Hepatocyte (in vitro differentiated cells): ENCODE measurements at places on chromosomes 1 and 21.

GRCh38 chr1:179743679-179744400 lies 749 bp downstream of the FAM163A start:
- peaks cover 93% of the 10 kb centered on the region for H3K27me3 ChIP-seq
- H3K4me3 ChIP-seq: peak overlapping the region; percentile 49
- H3K27ac ChIP-seq: no peak overlapping the region
- H3K4me1 ChIP-seq: peaks cover 12% of the 10 kb centered on the region
- DNase-seq: peak; percentile 30

- no peaks in the 10 kb centered on the region for H3K27me3 ChIP-seq
- no peak overlapping the region for H3K27ac ChIP-seq
- no peaks in the 10 kb centered on the region for H3K36me3 ChIP-seq
Measured at GRCh38 chr1:176791906-176792305, 328.9 kb downstream of the PAPPA2 start.

- H3K27me3 ChIP-seq: no peaks in the 10 kb centered on the region
- DNase-seq: no peak
- H3K4me3 ChIP-seq: no peak overlapping the region
Measured at GRCh38 chr1:211525101-211525676, 33.2 kb upstream of the RD3 start.

DNA sequence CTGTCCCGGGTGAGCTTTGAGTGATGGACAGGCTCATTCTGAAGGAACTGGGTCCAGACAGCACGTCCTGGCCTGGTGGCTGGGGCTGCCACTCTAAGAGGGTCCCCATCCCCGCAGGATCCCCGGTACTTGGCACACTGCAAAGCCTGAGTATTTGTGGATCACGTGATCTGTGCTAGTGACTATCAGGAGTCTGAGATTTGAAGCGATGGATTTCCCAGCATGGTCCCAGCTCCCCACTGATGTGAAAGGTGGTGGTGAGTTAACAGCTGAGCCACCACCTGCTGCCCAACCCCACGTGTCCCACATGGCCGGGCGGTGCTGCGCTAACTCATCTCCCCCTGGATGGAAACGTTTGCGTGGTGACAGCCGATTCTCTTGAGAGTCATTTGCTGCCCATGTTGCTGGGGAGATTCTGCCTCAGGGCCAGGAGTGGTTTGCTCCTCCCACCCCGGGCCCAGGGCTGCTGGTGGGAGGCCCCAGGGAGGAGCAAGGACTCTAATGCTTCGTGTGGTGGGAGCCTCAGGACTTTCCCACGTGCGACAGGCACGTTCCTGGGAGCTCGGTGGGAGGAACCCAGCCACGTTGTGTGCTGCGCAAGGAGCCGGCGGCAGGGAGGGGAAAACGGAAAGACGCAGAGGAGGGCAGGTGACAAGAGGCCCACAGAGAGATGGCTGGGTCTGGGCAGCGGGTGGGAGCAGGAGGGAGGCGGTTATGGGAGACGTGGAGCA lies 15.1 kb downstream of the FAAP20 start:
- no peaks in the 10 kb centered on the region for H3K27me3 ChIP-seq
- no peak overlapping the region for H3K27ac ChIP-seq
- H3K36me3 ChIP-seq: no peaks in the 10 kb centered on the region
- no peak for DNase-seq
- H3K4me3 ChIP-seq: no peak overlapping the region
- no peaks in the 10 kb centered on the region for H3K4me1 ChIP-seq

- peak; percentile 55 for DNase-seq
- no peaks in the 10 kb centered on the region for H3K36me3 ChIP-seq
- H3K27ac ChIP-seq: no peak within 1 kb of the TSS
- no peak within 1 kb of the TSS for H3K4me3 ChIP-seq
- peaks cover 6% of the 10 kb centered on the region for H3K4me1 ChIP-seq
Measured at GRCh38 chr21:42925114-42925926, at the start of gene ERVH48-1. Gene ERVH48-1, minus strand, starts transcription at chr21:42925630. Its CDS starts 6,624 bp downstream, at chr21:42919006.
